ENCODE measurements at places on chromosomes 11 and 22.

DNA sequence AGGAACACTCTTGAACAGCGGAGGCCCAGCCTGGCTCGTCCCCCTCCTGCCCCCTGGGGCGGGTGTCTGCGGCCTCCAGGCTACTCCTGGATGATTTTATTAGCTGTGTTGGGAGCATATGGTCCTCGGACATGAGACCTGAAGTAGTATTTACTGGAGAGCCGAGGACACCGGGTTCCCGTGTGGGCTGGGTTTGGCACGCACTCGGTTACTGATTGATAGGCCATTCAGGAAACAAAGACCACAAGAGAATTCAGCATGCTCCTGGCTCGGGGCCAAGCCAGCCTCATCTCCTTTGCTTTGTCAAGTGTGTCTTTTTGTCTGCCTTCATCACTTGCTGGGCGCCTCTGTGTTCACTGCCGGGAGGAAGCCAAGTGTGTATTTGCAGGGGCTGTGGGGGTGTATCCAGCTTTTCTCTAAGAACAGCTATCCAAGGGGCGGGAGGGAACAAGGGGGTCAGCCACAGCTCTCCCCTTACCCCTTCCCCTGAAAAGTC lies 9.7 kb downstream of the FXYD2 start:
- no peak for DNase-seq

DNA sequence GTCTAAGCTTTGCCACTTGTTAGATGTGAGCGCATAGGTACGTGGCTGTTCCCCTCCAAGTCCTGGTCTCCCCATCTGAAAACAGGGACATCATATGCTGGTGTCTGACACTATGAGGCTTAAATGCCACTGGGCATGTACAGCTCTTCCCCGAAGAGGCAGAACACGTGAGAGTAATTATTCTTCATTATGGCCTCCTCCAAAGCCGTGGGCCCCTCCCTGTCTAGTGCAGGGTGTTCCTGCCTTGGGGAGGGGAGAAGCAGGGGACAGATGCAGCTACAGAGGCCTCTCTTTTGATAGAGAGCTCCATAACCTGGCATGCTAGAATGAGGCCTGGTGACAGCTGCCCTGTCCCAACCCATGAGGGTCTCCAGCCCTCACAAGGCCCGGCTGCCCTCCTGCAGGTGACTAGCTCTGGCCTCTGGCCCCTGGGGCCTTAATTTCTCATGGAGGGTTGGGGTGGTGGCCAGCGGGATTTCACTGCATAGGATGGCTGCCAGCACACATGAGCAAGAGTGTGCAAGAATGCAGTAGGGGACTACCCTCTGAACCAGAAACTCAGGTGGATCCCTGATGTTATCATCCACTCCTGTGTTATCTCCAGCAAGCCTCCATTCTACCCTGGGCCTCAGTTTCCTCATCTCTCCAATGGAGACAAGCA lies 334.6 kb downstream of the MN1 start:
- no peak for DNase-seq

GRCh38 chr22:36475341-36475740 lies 6.1 kb downstream of the TXN2 start:
- no peak for DNase-seq

GRCh38 chr22:32804531-32805360 lies 3.2 kb downstream of the TIMP3 start:
- DNase-seq, result no peak

DNA sequence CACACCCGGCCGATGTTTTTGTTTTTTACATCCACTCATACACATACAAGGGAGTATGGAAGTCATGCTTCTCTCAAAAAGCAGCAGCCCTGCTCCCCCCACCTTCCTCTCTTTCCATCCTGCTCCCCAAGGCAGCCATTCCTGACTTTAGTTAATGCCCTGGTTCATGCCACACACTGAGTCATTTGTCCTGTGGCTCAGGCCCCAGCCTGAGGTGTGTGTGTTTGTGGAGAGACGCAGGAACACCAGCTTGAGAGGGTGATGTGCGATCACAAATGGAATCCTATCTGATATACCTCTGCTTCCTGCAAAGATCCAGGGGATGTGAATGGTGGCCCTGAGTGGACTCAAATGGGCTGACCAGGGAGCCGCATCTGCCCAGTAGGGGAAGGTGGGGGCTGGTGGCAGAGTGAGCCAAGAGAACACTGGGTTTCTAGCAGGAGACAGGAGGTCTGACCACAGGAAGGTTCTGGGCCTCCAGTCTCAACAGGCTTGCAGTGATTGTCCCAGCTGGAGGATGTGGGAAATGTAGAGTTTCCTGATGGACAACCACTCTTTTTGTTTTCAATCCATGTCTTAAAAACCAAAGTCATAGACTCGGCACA lies 86.7 kb downstream of the OSBP2 start:
- DNase-seq, result no peak

DNA sequence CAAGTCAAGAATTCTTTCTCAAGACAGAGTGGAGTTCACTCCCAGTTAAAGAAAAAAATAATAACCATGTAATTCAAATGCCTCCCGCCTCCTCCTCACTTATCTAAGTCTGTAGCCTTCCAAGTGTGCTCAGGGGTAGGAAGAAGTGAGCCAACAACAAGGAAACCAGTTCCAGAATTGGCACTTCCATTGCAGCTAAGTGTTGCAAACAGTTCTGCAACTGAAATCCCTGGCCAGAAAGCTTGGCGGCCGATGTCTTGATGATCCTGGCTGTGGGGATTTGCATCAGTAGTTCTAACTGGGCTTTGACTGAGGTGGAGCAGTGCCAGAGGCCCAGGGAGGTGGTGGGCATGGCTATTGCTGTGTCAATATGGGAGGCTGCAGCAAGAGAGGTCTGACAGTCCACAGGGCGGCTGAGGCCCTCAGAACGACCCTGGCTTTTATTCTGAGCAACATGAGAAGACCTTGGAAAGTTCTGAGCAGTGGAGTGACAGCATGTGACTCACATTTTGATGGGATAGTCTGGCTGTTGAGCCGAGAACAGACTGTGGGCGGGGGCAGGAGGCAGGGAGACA lies 19.2 kb downstream of the DHCR7 start:
- no peak for DNase-seq

DNA sequence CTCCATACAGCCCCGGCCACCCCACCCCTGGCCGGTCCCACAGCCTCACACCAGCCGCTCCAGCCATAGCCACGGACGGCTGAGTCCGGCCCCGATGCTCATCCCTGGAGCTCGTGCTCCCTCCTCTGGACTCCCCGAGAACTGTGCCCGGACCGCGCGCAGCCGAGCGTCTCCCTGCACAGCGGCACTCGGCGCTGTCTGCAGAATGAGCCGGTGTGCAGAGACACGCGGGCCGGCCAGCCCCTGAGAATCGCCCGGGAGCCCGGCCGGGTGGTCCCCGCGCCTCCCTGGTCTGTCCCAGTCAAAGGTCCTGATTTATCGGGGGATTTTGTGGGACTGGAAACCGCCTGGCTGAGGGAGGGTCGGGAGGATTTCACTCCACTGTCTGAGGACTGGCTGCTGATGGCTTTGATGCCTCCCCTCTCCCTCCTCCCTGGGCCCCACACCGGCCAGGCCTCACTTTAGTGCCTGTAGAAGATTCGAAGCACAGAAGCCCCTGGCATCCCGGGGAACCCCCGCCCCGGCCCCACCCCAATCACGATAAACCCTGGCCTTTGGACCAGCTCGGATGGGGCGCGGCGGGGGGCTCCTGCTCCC lies 102.7 kb downstream of the BRD1 start:
- peak; percentile 83 for DNase-seq
